Prostate gland (tissue), 2 donors: ENCODE measurements at places on chromosomes 6 and 20.

DNA sequence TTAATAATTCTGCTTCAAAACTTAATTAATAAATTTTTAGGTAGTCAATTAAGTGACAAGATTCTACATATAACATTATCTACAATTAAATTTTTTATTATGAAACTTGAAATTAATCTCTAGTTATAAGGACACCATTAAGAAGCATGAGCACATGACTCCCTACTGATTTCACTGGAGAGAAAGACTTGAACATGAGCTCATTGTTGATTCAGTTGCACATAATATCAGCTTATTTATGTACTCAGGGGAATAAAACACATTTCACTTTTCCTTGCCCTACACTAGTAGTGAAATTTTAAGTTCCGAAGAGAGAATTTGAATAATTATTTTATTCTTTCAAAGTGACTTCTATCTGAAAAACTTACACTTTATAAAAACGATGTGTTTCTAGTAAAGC, 370.2 kb upstream of the EPHA7 start:
- DNase-seq: no peak

DNA sequence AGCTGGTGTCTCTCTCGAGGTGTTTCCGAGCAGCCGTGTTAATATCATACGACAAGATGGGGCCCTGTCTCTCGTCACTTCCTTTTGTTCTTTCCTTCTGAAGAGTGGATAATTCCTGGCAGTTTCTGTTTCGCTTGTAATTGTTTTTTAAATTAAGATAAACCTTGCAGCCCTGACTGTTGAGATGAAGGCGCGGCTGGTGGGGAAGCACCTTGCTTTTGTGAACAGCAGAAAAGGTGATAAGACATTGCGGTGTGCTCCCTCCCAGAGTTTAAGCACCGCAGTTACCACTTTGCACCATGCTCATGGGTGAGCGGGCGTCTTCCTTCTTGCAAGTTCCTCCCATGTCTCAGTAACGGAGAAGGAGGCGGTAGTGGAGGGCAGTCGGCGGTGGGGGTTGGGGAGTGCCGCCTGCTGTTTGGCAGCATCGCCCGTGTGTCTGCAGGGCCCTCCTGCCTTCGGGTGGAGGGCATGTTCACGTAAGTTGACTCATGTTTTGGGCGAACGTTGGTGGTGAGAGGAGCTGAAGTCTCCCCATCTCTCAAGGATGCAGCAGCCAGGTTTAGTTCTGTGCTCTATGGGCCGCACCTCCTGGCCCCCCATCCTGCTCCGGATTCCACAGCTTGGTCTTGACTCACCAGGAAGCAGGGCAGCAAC, 345.9 kb downstream of the TAF4 start:
- no peak for DNase-seq

DNA sequence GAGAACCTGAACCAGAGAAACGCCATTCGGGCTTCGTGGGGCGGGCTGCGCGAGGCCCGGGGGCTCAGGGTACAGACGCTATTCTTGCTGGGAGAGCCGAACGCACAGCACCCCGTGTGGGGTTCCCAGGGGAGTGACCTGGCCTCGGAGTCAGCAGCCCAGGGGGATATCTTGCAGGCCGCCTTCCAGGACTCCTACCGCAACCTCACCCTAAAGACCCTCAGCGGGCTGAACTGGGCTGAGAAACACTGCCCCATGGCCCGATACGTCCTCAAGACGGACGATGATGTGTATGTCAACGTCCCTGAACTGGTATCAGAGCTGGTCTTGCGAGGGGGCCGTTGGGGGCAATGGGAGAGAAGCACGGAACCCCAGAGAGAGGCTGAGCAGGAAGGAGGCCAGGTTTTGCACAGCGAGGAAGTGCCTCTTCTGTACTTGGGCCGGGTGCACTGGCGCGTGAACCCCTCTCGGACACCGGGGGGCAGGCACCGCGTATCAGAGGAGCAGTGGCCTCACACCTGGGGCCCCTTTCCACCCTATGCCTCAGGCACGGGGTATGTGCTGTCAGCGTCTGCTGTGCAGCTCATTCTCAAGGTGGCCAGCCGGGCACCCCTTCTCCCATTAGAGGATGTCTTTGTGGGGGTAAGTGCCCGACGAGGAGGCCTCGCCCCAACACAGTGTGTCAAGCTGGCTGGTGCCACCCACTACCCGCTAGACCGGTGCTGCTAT, 904 bp downstream of the B3GALT4 start:
- DNase-seq: no peak

- DNase-seq: no peak
Measured at GRCh38 chr6:31158863-31159855, 770 bp downstream of the TCF19 start.

GRCh38 chr6:106099235-106099537, 13.1 kb downstream of the PRDM1 start:
- no peak for DNase-seq
